ENCODE measurements at places on chromosomes 12 and 14.

DNA sequence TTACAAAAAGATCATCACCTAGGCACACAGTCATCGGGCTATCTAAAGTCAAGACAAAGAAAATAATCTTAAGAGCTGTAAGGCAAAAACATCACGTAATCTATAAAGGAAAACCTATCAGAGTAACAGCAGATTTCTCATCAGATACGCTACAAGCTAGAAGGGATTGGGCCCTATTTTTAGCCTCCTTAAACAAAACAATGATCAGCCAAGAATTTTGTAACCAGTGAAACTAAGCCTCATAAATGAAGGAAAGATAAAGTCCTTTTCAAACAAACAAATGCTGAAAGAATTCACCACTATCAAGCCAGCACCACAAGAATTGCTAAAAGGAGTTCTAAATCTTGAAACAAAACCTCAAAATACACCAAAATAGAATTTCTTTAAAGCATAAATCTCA, 191.6 kb upstream of the BMP4 start:
- no peak for DNase-seq

DNA sequence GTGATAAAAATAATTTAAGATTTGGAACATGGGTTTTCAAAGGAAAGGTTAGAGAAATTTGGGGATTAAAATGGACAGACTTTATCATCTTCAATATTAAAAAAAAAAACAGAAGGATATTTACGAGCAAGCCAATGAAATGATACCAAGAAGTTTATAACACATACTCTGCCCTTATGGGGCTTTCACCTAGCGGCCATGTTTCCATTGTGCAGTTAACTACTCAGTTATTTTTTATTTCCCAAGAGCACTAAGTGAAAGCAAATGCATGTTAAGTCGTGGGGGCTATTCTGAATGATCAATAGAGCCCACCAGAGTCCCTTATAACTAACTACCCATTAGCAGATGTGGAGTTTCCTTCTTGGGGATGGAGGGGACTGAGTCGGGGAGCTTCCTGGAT, 53.9 kb downstream of the ETV6 start:
- no peak for DNase-seq

DNA sequence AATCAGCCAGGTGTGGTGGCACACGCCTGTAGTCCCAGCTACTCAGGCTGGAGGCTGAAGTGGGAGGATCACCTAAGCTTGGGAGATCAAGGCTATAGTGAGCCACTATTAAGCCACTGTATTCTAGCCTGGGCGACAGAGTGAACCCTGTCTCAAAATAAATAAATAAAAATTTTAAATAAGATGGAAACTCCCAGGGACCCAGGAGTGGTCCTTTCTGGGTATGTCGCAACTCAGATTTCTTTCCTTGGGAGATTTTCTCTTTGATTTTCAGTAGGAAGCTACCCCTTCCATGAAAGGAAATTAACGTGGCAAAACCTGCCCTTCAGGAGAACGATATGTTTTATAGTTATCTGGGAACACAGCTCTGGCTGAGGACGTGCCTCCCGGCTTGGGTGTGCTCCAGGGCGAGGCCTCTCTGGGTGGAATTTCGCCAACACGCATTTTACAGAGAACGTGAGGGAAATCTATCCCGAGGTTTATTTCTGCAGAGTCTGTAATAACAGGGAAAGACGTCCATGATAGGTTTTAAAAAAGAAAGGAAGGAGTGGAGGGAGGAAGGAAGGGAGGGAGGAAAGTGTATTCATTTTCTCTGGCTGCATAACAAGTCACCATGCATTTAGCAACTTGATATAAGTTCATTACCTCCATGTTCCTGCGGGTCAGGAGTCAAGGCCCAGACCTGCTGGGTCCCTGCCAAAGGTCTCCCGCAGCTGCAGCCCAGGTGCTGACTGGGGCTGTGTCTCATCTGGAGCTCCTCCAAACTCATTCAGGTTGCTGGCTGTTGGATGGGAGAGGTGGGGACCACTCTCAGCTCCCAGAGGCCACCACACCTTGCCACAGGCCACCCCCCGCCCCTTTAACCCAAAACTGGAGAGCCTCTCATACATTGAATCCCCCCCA, 80.6 kb upstream of the GSC start:
- DNase-seq: no peak

- DNase-seq: no peak
These were observed 243.2 kb downstream of the ADAMTS20 start for GRCh38 chr12:43308776-43309175.

- no peak for DNase-seq
These were observed 34.2 kb upstream of the LRP1-AS start for GRCh38 chr12:57181561-57182155.

DNA sequence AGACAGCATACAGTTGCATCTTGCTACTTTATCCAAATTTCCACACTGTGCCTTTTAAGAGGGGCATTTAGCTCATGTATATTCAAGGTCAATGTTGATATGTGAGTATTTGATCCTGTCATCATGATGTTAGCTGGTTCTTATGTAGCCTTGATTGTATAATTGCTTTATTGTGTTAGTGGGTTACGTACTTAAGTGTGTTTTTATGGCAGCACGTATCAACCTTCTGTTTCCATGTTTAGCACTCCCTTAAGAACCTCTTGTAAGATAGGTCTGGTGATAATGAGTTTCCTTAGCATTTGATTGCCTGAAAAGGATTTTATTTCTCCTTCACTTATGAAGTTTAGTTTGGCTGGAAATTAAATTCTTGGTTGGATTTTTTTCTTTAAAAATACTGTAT, 445.2 kb downstream of the NAV3 start:
- no peak for DNase-seq

GRCh38 chr14:104439625-104440024, 139.9 kb upstream of the C14orf180 start:
- DNase-seq: no peak

DNA sequence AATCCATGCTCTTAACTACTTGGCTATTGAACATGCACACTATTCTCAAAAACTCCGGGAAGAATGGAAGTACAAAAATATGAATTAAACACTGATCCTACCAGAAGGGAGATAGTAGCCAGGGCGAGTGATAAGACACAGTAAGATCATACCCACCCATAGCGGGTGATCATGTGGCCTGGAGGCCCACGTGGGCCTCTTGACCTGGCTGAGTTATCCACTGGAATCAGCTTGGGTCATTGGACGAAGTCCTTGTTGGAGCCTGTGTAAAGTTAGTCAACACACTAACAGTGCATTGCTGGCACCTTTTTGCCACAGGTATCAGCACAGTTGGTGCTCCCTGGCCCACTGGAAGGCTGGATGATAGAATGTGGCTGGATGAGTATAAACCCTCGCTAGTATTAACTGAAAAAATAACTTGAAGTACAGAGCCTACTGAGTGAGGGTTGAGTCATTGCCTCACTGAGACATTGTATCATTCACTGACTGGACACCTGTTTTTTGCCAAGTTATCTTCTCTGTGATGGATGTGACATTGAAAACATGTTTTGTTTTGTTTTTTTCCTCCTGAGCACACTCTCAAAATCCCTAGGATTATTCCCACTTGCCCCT, 149.2 kb upstream of the FUT8 start:
- DNase-seq: no peak

DNA sequence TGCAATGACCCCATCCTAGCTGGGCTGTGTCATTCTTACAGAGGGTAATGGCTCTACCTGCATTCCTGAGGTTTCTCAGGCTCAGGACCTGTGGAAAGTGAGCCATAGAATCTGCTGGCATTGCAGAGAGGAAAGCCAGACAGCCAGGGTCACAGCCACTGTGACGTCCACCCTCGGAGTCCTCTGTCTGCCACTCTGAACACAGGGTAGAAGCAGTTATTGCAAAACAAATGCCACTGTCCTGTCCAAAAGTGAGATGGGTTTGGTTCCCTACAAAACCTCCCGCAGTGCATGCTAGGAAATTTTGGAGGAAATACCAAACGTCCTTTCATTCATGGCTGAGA, 37.8 kb downstream of the TNFAIP2 start:
- DNase-seq: no peak

- DNase-seq: no peak
These were observed 112.8 kb downstream of the DUSP6 start for GRCh38 chr12:89239534-89239933.

GRCh38 chr12:94379479-94380113, 80.1 kb downstream of the CEP83 start:
- no peak for DNase-seq

DNA sequence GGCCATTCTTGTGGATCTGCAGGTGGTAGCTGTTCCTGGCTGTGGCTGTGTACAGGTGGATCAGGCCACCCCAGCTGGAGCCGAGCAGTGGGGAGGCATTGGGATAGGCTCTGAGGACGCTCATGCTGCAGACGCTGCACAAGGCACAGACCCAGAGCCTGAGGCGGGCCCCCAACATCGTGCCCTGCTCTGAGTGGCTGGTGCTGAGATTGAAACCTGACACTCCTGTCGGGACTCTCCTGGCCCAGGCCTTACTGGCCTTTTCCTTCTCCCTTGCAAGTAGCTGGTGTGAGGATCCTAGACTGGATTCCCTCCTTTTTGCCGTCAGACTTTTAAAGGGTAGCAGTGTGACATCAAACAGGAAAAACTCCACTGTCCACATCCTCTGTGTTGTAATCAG, at the start of gene FGF23:
Gene FGF23, minus strand, starts transcription at position 308 of the 400 bp plus-strand sequence. Its CDS starts 130 bp downstream, at position 178.
- DNase-seq: no peak

GRCh38 chr12:51841727-51842126, 6.8 kb downstream of the FIGNL2 start:
- no peak for DNase-seq

- no peak for DNase-seq
These were observed 954 bp upstream of the SLC39A2 start for GRCh38 chr14:20998139-20998538.

- no peak for DNase-seq
These were observed 19.2 kb upstream of the MAP1LC3B2 start for GRCh38 chr12:116539905-116540482.

DNA sequence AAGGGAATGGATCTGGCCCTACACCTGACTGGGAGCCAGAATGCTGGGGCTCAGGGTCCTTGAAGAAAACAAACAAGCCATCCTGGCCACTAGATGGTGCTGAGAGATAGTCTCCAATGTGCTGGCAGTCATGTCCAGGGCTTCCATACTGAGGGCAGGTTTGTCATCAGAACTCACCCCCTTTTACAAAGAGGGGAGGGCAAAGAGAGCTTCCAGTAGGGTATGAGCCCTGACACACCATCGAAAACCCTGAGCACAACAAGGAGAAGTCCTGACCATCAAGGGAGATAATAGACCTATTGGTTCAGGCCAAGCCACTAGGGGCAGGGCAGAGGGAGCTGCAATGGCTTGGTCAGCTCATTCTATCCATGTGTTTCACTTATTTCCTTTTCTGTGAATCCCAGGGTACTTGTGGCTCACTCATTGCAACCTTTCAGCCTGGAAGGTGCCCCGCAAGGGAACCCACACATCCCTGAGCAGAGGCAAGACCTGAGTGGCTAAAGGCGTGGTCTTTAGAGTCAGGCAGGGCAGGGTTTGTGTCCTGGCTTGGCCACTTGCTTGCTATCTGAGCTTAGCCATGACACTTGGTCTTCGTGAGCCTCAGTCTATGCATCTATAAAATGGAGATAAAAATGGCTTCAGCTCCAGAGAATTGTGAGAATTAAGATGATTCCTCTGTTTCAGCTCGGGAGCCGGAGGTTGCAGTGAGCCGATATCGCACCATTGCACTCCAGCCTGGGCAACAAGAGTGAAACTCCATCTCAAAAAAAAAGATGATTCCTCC, 6.2 kb upstream of the PLEKHH1 start:
- peak; percentile 27 for DNase-seq

DNA sequence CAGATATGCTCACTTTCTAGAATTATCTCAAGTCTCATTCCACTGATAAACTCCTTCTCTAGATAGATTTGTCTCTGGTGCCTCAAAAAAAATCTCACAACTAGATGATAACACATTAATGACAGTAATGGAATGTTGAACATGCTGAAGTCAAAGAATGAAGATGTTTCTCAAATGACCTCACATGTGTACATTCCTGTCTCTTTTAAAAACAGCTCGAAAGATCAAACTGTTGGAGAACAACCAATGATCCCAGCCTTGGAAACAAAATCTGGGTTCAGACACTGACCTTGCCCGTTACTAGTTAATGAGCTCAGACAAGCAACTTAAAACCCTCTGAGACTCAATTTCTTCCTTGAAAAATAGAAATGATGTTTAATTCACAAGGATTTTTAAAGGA, 44.7 kb upstream of the KCNJ8 start:
- no peak for DNase-seq

DNA sequence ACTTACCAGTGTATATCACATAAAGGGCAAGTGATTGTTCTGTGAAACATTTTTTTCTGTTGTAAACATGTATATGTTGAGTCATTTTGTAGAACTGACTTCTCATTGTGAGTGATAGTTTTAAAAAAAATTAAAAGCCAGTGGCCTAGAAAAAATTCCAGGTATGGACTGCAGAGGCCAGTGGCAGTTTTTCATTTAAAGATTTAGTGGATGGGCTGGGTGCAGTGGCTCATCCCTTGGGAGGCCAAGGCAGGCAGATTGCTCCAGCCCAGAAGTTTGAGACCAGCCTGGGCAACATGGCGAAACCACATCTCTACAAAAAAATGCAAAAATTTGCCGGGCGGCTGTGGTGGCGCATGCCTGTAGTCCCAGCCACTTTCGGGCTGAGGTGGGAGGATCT, 84.7 kb upstream of the MDM1 start:
- DNase-seq: no peak

- peak; percentile 28 for DNase-seq
These were observed 179.8 kb downstream of the DPF3 start for GRCh38 chr14:72714094-72714493.

DNA sequence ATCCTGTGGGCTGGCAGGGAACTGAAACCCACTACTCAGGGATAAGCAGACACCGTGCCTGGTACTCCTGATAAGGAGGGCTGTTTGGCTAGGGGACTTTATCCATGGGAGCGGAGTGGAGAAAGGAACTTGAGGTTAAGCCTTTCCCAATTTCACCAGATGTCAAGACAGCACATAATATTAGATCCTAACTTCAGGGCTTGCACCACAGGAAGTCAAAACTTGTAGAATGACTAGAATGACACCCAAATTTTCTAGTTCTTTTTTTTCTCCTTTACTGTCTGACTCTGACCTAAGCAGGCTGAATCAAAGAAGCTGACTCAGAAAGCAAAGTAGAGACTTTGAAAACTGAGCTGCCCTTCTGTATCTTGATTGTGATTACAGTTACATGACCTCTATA, 7.1 kb upstream of the CGRRF1 start:
- DNase-seq: no peak

DNA sequence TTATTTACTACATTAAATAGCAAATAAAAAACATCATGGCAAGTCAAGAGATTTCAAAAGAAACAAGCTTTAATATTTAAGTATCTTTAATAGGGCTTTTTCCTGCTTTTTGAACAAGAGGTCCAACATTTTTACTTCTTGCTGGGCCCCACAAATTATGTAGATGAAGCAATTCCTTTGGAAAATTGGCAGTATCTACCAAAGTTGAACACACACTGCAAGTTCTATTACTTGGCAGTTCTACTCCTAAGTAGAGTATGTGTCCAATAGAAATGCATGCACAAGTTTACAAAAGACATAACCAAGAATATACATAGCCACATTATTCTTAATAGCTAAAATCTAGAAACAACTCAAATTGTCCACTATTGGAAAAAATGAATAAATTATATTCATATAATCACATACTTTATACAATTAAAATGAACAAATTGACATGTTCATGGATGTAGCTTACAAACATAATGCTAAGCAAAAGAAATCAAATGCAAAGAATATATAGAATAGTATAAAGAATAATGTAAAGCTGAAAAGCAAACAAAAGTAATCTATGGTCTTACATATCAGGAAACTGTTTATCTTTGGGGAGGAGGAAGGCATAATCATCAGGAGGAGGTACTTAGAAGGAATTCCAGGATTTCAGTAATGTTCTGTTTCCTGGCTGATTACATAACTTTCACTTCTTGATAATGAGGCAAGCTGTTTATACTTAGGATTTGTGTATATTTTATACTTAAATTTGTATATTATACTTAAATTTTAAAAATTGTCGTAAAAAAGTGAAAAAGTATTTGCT, 6.5 kb upstream of the TMBIM4 start:
- no peak for DNase-seq
